ENCODE measurements at places on chromosomes 12 and 14.

- no peak for DNase-seq
These were observed 727.6 kb downstream of the DIO2 start for GRCh38 chr14:79483477-79484388.

DNA sequence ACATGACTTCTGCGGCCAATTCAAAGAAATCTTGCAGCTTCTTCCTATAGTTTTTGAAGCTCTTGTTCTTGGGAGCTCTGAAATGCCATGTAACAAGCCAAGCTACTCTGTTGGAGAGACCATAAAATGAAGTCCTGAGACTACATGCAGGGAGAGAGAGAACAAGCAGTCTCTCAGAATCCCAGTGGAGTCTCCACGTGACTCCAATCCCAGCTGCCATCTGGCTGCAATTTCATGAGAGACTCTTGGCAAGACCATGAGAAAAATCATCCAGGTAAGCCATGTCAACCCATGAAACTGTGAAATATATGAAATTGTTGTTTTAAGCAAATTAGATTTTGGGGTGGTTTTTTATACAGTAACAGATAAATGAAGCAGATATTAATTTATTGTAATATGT, 54.4 kb downstream of the KLRG1 start:
- DNase-seq, result no peak

GRCh38 chr14:102503641-102504327, 5.8 kb downstream of the ANKRD9 start:
- DNase-seq, result no peak

- DNase-seq, result no peak
These were observed 236.2 kb downstream of the KTN1 start for GRCh38 chr14:55816225-55816624.

- no peak for DNase-seq
These were observed 455.3 kb downstream of the MDGA2 start for GRCh38 chr14:47220096-47220495.

- DNase-seq, result no peak
These were observed 68.2 kb upstream of the FGD4 start for GRCh38 chr12:32331133-32331532.

DNA sequence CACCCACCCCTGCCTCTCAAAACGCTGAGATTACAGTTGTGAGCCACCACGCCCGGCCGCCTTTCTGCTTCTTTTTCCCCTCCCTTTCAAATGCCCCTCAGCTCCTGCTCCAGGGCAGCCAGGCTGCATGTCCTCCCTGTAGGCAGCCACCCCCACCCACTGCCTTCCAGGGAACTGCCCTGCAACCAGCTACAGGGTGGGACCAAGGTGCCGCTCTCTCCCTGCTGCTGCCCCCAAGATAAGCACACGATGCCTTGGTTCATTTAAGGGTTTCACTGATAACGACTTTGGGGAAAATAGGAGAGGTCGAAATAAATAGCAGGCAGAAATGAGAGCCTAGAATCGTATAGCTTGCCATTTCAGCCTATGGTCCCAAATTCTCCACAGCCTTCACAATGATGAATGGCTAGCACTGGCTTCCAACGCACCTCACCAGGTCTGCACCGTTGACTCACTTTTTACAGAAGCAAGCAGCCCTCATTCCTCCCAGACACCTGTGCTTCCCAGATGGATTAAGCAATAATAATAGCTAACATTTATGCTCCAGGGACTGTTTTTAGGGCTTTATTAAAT, 40.7 kb downstream of the ATG14 start:
- DNase-seq, result no peak
